ENCODE measurements at places on chromosomes 12 and 14.

DNA sequence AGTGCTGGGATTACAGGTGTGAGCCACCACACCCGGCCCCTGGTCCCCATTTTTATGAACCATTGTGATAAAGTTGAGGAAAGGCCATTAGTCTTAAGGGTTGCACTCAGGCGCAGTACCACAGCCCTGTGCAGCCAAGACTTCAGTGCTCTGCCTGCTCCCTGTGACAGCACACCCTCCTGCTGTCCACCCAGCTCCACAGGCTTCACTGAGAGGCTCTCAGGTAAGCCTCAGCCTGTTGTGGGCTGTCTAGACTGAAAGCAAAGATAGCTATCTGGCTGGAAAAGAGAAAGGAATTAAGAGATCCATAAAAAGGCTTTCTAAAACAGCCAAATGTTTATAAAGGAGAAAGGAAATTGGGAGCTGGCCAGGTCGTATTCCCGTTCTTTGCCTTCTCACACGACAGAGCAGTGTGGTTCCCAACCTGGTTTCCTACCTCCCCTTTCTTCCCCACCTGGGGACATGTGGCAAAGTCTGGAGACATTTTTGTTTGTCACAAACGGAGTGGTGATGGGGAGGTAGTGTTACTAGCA is 19.1 kb upstream of the DNM1L start:
- DNase-seq, result no peak

DNA sequence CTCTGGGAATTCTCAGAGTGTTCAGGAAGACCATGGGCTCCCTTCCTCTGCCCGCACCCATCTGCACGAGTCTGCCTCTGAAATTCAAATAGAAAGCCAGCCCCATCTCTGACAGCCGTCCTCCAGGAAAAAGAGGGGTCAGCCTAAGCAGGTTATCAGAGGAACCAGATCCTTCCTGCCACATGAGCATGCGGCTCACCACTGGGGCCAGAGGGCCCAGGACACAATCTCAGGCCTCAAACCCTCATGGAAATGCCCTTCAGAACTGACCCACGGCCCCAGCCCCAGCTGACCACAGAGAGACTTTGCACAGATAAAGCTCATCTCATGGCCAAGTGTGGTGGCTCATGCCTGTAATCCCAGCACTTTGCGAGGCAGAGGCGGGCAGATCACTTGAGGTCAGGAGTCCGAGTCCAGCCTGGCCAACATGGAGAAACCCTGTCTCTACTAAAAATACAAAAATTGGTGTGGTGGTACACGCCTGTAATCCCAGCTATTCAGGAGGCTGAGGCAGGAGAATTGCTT is 23.2 kb downstream of the PXN start:
- no peak for DNase-seq

- no peak for DNase-seq
These were observed 144.7 kb downstream of the HMGA2 start for GRCh38 chr12:65968889-65969509.

- no peak for DNase-seq
These were observed 41.3 kb upstream of the TMTC2 start for GRCh38 chr12:82645414-82645813.

DNA sequence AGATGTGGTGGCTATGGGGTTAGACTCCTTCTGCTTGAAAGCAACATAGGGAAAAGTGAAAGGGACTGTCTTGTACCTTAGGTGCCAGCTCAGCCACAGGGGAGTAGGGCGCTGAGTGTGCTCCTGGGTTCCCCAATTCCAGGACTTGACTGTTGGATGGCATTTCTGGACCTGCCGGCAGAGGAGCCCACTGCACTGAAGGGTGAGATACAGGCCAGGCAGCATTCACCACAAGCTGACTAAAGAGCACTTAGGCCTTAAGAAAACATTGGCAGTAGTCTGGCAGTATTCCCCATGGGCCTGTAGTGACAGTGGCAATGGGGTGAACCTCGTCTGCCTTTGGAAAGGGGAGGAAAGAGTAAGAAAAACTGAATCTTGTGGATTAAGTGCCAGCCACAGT is 67.1 kb upstream of the TMTC2 start:
- DNase-seq, result no peak

- DNase-seq, result no peak
These were observed 4.3 kb upstream of the LRTM2 start for GRCh38 chr12:1815814-1816729.

GRCh38 chr14:38880643-38881524 is 222.2 kb downstream of the SEC23A start:
- peak; percentile 55 for DNase-seq

- DNase-seq, result no peak
These were observed 175.4 kb downstream of the UNC79 start for GRCh38 chr14:93606091-93606490.

- no peak for DNase-seq
These were observed 69.6 kb upstream of the AEBP2 start for GRCh38 chr12:19369691-19370148.
